CD4-positive, CD25-positive, alpha-beta regulatory T cell (primary cell): ENCODE measurements at places on chromosomes 1 and 21. TPM values are rescaled to one million over a fixed set of nuclear protein-coding genes. Genes with fewer than 3 reads are reported as not detected.

- DNase-seq: no peak
These were observed 19.4 kb downstream of the F11R start for GRCh38 chr1:161001525-161001924.

DNA sequence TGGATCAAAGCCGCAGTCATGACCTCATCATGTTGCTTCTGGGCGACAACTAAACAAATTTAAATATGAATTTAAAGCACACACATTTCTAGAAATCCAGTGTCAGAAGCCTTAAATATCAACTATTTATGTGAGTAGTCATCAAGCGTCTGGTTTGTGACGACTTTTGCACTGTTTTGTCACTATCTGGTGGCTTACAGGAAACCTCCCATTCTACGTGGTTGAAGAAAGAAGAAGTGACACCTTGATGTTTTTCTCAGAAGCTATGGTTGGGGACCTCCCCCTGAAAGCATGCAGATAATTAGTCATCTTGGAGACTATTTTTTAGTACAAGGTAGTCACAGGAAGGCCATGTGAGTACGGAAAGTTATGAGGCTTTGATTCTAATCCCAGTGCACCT is 58.5 kb downstream of the TENT5C start:
- peak; percentile 93 for DNase-seq

- peak; percentile 0 for DNase-seq
These were observed 898.6 kb downstream of the AMY1C start for GRCh38 chr1:104648269-104648691.

DNA sequence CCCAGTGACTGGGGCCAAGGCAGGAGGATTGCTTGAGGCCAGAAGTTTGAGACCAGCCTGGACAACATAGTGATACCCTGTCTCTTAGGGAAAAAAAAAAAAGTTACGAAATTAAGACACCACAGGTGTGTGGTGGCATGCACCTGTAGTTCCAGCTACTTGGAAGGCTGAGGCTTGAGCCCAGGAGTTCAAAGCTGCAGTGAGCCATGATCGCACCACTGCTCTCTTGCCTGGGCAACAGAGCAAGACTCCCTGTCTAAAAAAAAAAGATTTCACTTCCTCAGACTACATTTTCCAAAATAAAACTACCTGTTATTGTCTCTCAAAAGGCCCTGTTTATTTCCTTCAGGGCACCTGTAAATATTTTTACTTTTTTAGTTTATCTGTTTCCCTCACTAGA is 4.7 kb upstream of the STK40 start:
- no peak for DNase-seq

GRCh38 chr1:41383094-41383852 is 22.0 kb downstream of the FOXO6 start:
- DNase-seq: no peak

GRCh38 chr21:33761441-33762036 is 119.2 kb downstream of the ITSN1 start:
- no peak for DNase-seq

- no peak for DNase-seq
These were observed 52.6 kb upstream of the SLC35A3 start for GRCh38 chr1:99917214-99917613.

GRCh38 chr1:48652334-48652733 is 124.4 kb downstream of the BEND5 start:
- DNase-seq: no peak

DNA sequence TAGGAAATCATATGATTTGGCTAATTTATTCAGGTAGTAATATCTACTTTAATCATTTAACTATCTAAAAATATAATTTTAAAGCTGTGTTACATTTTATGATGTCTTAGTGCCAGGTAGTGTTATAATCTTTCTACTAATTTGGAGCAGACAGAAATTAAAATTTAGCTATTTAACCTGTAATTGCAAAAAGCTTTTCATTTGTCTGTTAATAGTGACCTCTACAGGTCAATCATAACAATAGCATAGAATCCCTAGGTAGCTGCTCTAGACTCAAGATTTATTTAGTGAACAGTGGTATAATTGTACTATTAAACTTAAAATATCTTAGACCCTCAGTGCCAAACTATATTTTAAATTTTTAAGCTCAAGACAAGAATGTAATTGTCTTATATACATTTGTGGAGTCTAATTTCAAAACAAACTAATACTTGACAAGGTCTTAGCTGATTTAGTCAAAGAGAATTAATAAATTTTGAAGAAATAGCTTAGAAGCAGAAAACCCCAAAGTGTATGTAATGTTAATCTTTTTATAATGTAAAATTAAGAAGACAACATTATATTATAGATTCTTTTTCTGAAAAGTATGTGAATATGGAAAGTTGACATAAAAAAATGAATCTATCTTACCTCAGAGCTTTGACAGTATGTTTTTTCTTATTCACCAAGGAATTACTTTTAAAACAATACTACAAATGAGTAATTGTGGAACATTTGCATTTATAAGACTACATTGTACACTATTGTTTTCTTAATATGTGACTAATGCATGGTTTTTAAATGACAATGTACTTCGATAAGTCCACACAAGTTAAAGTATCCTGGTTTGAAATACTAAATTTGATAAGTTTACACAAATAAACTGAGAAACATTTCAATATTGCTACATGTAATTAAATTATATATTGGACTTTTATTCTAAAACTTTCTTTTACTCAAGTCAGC is 64.1 kb upstream of the RNPC3 start:
- DNase-seq: no peak

- DNase-seq: peak; percentile 61
These were observed 33.8 kb upstream of the CSF3R start for GRCh38 chr1:36516372-36517010.

GRCh38 chr21:9837946-9838737 is 683.2 kb upstream of the TPTE start:
- DNase-seq: no peak

DNA sequence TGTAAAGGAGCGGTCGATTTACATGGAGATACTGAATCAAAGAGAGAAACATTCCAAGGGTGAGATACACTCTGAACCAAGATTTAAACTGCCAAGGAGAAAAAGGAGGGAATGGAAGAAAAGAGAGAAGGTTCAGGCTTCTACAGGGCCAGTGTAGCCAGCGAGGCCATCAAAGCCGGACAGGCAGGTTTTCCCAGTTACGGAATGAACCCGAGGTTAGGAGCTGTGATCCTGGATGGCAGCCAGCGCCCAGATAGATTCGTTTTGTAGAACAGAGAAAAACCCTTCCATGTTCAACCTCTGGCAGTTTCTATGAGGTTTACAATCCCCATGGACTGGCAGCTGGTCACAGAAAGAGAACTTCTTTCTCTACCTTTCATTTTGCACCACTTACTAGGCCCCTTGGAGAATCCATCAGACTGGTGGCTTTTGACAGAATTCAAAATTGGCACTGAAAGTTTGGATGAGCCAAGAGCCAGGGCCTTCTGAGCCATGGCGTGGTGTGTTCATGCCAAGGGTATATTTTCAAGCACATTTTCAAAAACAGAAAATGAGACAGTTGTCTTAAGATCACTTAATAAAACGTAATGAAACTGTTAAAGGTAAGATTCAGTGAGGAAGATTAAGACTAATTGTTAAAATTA is 171.5 kb downstream of the RUNX1 start:
- DNase-seq: no peak

DNA sequence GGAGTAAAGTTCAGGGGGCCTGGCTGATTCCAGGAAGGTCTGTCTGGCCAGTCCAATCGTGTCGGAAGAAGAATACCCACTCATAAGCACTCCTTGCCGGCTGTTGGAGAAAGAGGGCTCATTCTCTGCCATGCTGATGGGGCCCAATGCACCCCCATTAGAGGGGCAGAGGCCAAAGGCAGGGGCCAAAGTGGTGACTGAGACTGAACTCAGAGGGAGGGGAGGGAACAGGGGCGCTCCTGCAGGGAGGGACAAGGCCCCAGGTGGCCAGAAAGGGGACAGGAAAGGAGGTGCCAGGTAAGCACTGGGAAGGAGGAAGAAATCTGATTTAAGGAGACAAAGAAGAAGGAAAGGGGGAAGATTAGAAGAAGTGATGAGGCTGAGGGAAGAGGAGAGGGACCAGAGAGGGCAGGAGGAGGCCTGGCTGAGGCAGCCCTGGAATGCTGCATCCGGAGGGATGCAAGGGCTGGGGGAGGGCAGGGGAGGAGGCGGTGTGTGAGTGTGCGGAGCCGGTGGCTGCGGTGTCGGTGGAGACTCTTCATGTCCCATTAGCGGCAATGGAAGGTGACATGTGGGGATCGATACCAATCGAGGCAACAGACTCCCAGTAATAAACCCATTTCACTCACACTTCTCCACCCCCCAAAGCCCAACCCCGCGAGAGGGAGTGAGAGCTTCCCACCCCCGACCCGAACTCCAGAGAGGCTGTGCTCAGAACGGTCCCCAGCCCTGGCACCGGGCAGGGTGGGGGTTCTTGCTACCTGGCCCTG is 12.0 kb upstream of the ETV3L start:
- DNase-seq: no peak

DNA sequence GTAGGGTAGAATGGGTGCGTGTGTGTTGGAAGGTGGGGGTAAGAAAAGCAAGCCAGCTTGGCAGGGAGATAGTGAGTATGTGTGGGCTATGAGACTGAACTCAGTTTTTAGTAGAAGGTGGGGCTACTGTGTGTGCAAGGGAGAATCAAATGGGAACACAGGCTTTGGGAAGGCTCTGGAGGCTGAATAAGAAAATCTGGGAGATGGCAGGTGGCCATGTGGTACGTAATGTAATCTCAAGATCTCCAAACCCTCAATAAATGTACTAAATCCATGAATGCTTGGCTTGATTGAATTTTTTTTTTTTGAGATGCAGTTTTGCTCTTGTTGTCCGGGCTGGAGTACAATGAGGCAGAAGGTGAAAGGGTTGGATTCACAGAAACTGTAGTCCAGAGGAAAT is 3.5 kb upstream of the ZSCAN20 start:
- no peak for DNase-seq

- DNase-seq: no peak
These were observed 12.4 kb upstream of the H3-3A start for GRCh38 chr1:226050133-226050532.

GRCh38 chr1:84480650-84481049 is 1.6 kb downstream of the RPF1 start:
- no peak for DNase-seq

DNA sequence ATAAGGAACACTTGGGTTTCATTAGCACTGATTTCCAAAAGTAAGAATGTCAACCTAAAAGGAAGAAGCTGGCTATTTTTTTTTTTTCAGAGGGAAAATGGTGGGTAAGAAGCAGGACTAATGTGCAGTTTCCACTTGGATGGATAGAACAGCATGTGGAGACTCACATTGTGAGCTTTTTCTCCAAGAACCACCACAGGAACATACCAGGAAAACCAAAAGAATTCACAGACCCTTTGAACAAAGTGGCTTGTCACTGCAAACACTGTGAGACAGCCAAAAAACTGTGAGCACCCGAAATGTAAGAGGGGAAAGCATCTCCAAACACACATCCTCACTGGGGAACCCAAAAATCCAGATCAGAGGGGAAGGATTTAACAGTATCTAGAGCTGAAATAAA is 15.7 kb upstream of the MX1 start:
- no peak for DNase-seq

GRCh38 chr1:111778541-111779051 is 22.9 kb downstream of the DDX20 start:
- DNase-seq: no peak

DNA sequence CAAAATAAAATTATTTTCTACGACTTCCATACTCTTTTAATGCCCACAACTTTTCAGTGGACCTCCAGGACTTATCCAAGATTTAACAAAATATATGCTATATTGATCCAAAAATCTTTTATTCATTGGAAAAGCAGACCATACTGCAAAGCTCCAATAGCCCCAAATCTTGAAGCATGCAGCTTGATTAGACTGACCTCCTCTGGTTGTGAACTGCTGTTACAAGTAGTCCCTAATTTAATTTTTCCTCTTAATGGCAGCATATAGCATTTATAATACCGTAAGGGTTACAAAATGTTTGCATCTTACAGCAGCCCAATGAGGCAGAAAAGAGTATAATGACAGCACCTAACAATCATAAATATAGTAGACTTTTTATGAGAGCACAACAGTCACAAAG is 49.8 kb downstream of the TPR start:
- no peak for DNase-seq

GRCh38 chr1:167864392-167865032 is 49.4 kb downstream of the ADCY10 start:
- DNase-seq: no peak

GRCh38 chr1:69055194-69055593 is 512.5 kb upstream of the LRRC7 start:
- no peak for DNase-seq

GRCh38 chr1:71610476-71610875 is 529.6 kb upstream of the ZRANB2 start:
- no peak for DNase-seq

DNA sequence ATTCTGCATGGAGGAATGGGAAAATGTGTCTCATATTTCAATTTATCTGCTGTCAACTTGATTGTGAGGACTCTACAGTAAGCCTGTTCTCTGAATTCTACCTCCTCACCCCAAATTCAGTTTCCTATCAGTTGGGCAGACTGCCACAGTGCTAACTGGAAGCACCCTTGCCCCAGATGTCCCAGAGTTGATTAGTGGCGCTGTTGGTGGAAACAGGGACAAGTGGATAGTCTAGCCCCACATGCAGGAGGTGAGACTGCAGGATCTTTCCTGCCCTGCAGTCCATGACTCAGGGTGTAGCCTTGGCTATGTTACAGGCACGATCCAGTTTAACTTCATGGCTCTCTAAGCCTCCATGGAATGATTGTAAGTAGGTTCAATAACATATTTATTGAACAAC is 22.1 kb downstream of the ADAM30 start:
- no peak for DNase-seq

- DNase-seq: no peak
These were observed 98.5 kb downstream of the PTBP2 start for GRCh38 chr1:96820107-96820506.

- DNase-seq: no peak
These were observed 203.9 kb downstream of the HIVEP3 start for GRCh38 chr1:41714638-41715389.

- no peak for DNase-seq
These were observed 106.4 kb downstream of the IFI44 start for GRCh38 chr1:78755986-78756385.

The TXNIP gene
- polyA plus RNA-seq: 4,302 TPM

The EPHA8 gene
- not detected for polyA plus RNA-seq

The FAM72C gene
- polyA plus RNA-seq: 0.10 TPM

The LMOD1 gene
- not detected for polyA plus RNA-seq

The ASCL5 gene
- polyA plus RNA-seq: not detected

The MROH9 gene
- polyA plus RNA-seq: not detected

The ETV3L gene
- not detected for polyA plus RNA-seq

The FCRL6 gene
- polyA plus RNA-seq: 0.08 TPM

The CRNN gene
- polyA plus RNA-seq: not detected

The HES5 gene
- not detected for polyA plus RNA-seq

The NOS1AP gene
- not detected for polyA plus RNA-seq
